ENCODE measurements at places on chromosomes 5 and 9. TPM values are rescaled to one million over a fixed set of nuclear protein-coding genes. Genes with fewer than 3 reads are reported as not detected.
A peak's percentile ranks its signal among the peaks of the same experiment; 100 is the strongest.

The INSYN2B gene
- total RNA-seq: 0.06 TPM

The SLC23A1 gene
- not detected for total RNA-seq

GRCh38 chr5:175257128-175257846 lies 186.7 kb downstream of the DRD1 start:
- no peak overlapping the region for H3K27ac ChIP-seq
- no peak for DNase-seq
- no peaks in the 10 kb centered on the region for H3K4me1 ChIP-seq
- H3K4me3 ChIP-seq: no peak overlapping the region
- H3K36me3 ChIP-seq: no peaks in the 10 kb centered on the region

The JAKMIP2 gene
- 8.2 TPM for total RNA-seq

- peak; percentile 28 for DNase-seq
- peak overlapping the region; percentile 77 for H3K4me3 ChIP-seq
- H3K27me3 ChIP-seq: peaks cover 41% of the 10 kb centered on the region
- H3K36me3 ChIP-seq: no peaks in the 10 kb centered on the region
Measured at GRCh38 chr9:95005278-95006143, 279.0 kb downstream of the AOPEP start.

DNA sequence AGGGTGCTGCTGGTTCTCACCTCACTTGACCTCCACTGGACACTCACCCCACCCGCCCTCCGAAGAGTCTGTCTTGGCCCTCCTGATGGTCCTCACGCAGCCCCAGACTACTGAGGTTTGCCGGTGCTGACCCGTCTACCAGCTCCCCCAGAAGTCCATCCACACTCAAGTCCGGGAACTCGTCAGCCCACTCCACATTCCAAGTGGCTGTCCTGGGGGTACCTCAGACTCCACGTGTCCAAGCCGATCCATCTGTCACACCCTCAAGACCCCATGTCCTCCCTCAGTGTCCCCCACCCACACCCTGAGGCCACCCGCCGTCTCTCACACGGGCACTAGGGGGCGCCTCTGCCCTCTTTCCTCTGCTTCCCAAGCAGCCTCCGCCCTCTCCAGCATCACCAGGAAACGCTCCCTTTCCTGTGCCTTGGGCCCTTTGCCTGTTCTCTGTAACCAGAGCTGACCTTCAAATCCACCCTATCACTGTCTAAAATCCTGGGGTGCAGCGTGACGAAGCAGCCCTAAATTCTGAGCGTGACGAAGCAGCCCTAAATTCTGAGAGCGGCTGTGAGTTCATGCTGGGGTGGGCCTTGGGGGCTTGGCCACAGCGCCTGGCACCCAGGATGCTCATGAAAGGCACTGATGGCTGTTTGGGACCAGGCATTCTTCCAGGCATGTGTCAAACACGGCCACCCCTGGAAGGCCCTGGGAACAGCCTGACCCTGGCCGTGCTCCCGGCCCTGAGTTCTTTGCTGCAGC lies 95.7 kb downstream of the KCNT1 start:
- H3K36me3 ChIP-seq: no peaks in the 10 kb centered on the region
- peak; percentile 80 for DNase-seq
- no peak overlapping the region for H3K27ac ChIP-seq
- no peaks in the 10 kb centered on the region for H3K27me3 ChIP-seq
- peaks cover under 1% of the 10 kb centered on the region for H3K4me1 ChIP-seq

DNA sequence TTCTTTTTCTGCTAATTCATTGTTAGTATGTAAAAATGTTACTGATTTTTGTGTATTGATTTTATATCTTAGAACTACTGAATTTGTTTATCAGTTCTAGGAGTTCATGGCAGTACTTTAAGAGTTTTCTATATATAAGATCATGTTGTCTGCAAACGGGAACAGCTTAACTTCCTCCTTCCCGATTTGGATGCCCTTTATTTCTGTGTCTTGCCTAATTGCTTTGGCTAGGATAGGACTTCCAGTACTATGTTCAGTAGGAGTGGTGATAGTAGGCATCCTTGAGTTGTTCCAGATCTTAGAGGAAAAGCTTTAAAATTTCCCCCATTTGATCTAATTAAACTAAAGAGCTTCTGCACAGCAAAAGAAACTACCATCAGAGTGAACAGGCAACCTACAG lies 20.1 kb downstream of the RCL1 start:
- no peak overlapping the region for H3K27ac ChIP-seq
- no peak for DNase-seq
- H3K36me3 ChIP-seq: peaks cover 5% of the 10 kb centered on the region

- no peaks in the 10 kb centered on the region for H3K4me1 ChIP-seq
- H3K27ac ChIP-seq: no peak overlapping the region
- no peaks in the 10 kb centered on the region for H3K36me3 ChIP-seq
Measured at GRCh38 chr5:59169768-59170150, 586.9 kb downstream of the RAB3C start.

GRCh38 chr5:172771439-172772111 lies 580 bp upstream of the DUSP1 start:
- H3K4me3 ChIP-seq: peak overlapping the region; percentile 62
- peaks cover 4% of the 10 kb centered on the region for H3K4me1 ChIP-seq
- peaks cover 55% of the 10 kb centered on the region for H3K27me3 ChIP-seq
- peak overlapping the region; percentile 34 for H3K27ac ChIP-seq

DNA sequence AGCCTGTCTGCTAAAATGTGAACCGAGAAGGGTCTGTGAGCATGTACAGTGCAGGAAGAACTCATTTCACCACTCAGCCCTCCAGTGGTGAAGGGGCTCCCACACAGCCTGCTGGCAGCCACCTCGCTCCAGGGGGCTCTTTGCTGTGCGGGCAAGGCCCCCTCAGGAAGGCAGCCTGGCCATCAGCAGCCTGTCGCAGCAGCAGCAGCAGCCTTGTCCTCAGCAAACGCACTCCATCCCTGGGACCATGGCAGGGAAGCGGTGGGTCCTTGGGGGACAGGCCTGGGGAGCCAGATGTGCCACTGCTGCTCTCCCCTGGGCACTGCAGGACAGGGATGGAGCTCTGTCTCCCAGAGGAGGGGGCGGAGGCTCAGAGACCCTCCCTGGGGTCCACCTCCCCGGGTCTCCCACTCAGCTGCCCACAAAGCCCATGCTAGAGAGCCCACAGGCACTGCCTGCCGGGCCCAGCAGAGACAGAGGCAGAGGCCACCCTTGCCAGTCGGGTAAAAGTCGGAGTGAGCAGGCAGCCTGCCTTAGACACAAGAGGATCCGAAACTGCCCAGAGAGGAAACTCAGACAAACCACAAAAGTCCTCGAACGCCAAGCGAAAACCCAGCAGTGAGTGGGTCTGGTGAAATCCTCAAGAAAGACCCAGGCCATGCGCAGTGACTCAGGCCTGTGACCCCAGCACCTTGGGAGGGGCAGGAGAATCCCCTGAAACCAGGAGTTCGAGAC lies 8.0 kb downstream of the BRD3 start:
- DNase-seq: peak; percentile 11
- H3K27ac ChIP-seq: no peak overlapping the region
- no peak overlapping the region for H3K4me3 ChIP-seq
- no peaks in the 10 kb centered on the region for H3K27me3 ChIP-seq
- H3K4me1 ChIP-seq: peaks cover 36% of the 10 kb centered on the region

The PCDHA10 gene
- 11.7 TPM for total RNA-seq

Data from neural progenitor cell (in vitro differentiated cells).